Fibroblast of lung (primary cell): ENCODE measurements at places on chromosomes 1 and 21.

GRCh38 chr1:72891976-72892375 lies 609.6 kb upstream of the NEGR1 start:
- DNase-seq: peak; percentile 1

DNA sequence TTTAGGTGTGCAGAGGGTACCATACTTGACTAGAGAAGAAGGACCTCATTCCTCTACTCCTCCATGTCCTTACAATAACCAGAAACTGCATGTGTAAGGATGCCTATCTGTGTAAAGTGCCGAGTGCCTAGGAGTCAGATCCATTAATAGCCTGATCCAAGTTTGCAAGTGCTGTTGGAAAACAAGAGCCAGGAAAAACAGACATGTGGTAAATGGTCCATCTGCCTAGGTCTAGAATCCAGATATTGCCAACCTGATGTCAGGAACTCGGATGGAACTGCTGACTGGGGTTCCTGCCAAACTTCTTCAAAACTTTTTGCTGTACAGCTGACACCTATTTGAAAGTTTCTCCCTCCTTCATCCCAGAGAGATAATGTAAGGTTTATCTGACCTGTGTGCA lies 239.4 kb upstream of the CAMK1G start:
- DNase-seq: no peak

DNA sequence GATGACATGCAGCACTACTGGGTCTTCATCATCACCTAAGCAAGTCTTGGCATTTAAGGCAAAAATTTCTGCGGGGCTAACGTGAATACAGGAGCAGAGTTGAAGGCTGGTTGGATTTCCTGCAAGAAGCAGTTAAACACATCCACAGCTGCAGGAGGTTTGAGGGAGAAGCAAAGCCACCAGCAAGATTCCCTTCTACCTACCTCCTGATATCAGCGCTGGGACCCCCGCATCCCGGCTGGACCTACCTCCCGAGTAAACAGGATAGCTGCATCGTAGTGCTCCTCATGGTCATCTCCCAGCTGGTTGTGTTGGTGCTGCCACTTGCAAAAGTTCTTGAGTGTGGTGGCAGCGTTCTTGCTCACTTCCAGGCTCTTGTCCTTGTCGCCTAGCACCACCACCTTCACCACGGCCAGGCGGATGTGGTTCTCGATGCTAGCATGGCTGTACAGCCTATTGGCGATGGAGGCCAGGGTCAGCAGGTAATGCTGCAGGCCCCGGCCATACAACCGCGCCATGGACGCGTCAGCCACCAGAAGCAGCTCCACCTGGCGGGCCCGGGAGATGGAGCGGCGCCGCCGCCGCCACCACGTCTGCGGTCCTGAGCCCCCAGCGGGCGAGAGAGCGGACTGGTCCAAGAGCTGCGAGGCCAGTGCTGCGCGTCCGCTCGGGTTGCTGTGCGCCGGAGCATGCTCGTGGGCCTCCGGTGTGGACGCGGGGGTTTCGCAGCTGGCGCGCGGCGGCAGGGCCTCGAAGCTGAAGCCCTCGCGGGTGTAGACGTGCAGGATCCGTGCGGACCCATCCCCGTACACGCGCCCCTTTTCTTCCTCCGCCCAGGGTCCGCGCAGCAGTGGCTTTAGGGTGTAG lies 1.6 kb downstream of the ADAMTS5 start:
- DNase-seq: peak; percentile 16

DNA sequence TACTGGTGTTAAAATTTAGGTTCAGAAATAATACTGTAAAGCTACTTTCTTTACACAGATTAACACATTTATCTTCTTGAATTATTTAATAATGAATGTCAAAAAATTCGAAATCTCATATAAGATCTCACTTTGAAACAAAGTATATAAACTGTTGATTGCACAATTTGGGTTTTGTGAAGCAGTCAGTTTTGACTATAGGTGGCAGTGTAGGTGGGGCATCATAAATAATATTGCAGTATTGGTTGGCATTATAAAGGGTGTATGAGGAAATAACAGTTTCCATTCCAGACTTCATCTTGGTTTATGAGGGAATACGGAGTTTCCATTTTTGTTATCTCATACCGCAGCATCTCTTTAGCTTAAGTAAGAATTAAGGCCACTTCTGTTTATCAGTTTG lies 49.9 kb downstream of the SUCO start:
- DNase-seq: no peak

GRCh38 chr1:1132956-1133750 lies 17.3 kb upstream of the C1orf159 start:
- no peak for DNase-seq

DNA sequence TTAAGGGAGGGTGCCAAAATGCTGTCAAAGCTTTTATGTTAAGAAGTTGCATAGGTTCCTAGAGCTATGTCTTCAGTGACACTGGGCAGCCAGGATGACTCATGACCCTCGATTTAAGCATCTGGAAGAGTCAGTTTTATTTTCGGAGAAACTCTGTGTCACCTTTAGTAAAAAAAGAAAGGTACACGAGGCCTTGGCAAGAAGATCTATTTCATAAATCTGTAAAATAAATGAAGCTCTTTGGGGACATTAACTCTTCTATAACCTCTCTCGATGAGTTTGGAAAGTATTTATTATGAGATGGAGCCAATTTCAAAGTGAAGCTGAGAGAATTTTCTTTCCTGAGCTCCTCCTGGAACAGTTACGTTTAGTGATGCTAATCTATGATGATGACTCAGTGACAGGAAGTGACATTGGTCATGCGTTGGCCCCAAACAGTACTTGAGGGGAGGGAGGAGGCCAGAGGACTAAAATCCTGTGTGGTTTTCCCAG lies 156.5 kb downstream of the HLX start:
- peak; percentile 44 for DNase-seq

- DNase-seq: no peak
Observed at GRCh38 chr1:66731170-66731865, 20.9 kb upstream of the DYNLT5 start.

DNA sequence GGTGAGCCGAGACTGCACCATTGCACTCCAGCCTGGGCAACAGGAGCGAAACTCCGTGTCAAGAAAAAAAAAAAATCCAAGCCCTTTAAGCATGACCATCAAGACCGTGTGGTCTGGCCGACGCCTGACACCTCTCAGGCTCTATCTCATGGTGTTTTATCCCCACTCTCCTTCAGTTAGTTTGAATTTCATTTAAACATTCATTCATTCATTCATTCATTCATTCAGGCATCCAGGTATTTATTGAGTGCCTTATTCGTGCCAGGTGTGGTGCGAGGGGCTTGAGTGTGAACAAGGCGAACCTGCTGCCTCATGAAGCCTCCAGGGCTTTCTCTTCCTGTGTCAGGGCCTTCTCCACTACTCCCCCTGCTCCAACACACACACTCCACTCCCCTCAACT lies 22.6 kb upstream of the OPRD1 start:
- no peak for DNase-seq

DNA sequence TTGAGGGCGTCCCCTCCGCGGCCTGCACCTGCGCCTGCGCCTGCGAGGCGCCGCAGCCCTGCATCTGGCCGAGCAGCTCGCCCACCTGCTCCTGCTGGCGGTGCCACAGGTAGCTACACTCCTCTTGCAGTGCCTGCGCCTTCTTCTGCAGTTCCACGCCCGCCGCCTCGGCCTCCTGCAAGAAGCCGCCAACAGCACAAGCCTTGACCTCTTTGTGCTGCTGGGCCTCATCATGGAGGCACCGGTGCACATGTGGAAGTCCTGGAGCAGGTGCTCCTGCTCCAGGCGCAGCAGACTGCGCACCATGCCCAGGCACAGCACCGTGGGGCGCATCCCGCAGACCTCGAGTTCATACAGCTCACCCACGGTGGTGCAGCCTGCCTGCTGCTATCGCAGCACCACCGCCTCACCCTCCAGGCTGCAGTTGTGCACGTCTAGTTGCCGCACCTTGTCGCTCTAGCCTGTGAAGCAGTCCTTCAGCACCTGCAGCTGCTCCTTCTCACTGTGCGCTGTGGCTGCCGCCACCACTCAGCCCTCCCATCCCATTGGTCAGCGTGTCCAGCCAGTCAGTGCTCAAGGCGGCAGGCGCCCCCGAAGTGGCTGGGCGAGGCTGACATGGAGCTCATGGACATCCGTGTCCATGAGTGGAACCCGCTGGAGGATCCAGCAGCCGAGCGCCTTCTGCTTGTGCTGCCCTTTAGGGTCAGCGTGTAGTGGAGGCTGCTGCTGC lies 12.2 kb upstream of the CD2 start:
- DNase-seq: no peak

- DNase-seq: no peak
Observed at GRCh38 chr1:223732993-223733798, 20.9 kb downstream of the CAPN2 start.

- DNase-seq: peak; percentile 95
Observed at GRCh38 chr1:184299406-184299790, 87.4 kb upstream of the C1orf21 start.

GRCh38 chr21:46457801-46458314 lies 833 bp upstream of the DIP2A start:
- DNase-seq: peak; percentile 44

DNA sequence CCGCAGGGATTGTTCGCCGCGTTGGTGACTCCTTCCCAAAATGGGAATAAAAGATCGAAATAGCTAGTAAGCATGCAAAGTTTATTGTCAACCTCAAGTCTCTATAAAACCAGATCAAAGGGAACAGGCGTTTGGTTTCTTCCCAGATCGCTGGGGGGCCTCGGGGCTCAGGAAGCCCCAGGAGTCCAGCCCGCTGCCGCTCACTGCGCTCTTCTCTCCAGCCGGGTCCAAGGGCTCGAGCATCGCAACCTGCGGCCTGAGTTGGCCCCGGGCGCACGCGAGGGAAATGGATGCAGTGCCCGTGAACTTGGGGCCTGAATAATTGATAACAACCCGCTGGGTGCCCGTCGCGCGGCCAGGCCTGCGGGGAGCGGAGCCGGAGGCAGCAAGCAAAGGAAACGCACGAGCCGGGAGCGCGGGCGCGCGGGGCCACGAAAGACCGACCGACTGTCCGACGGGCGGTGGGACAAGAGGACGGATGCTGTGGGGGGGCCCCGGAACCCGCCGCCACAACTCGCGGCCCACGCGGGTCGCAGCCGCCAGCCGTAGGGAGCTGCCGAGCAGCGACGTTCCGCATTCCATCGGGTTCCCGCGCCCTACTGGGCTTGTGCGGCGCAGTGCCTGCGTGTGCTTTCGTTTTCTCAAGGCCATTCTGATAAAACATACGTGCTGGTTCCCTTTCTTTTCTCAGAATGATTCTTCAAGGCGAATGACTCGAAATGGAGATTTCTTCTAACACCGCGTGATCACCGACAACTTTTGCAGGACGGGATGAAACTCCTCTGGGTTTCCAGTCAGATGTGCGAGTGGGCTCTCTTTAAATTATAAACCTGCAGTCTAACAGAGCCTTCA lies 14.0 kb upstream of the ALX3 start:
- peak; percentile 43 for DNase-seq

GRCh38 chr1:153968000-153968363 lies 280 bp downstream of the CREB3L4 start:
- DNase-seq: no peak

GRCh38 chr21:15788847-15789523 lies 59.2 kb downstream of the USP25 start:
- DNase-seq: peak; percentile 70

- DNase-seq: no peak
Observed at GRCh38 chr1:174248041-174248440, 88.7 kb downstream of the RABGAP1L start.

GRCh38 chr1:2053217-2053616 lies 3.0 kb downstream of the PRKCZ start:
- DNase-seq: no peak

GRCh38 chr1:18409609-18410237 lies 71.0 kb upstream of the KLHDC7A start:
- DNase-seq: no peak

- no peak for DNase-seq
Observed at GRCh38 chr1:54497338-54497737, 50.7 kb upstream of the ACOT11 start.

DNA sequence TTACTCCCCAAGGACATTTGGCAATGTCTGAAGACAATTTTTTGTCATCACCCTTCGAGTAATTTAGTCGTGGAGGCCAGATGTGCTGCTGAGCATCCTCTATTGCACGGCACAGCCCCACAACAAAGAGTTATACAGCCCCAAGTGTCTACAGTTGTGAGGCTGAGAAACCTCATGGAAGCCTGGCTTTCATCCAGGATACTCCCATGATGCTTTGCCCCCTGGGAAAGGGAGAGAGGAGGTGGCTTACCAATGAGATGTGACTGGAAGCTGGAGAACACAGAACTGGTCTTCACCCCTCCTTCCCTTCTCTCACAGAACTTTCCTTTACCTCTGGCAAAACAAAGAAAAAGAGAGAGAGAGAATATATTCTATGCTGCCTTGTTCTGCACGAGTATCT lies 150.9 kb upstream of the VAMP3 start:
- DNase-seq: no peak

DNA sequence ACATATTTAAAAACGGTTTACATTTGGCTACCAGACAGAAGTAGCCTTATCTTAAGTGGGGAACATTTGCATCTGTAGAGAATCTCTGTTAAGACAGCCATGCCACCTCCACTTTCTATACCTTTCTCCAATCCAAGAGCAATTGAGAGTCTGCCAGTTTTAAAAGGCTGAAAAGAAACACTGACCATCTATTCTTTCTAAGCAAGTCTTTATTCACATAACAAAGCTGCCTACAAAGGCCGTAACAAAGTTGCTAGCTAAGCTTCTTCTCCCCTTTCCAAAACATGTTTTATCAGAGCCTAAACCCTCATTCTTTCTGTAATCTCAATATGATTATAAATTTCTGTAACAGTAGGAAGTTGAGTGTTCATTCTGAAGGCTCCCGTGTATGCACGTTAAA lies 1078.3 kb downstream of the NCAM2 start:
- no peak for DNase-seq

DNA sequence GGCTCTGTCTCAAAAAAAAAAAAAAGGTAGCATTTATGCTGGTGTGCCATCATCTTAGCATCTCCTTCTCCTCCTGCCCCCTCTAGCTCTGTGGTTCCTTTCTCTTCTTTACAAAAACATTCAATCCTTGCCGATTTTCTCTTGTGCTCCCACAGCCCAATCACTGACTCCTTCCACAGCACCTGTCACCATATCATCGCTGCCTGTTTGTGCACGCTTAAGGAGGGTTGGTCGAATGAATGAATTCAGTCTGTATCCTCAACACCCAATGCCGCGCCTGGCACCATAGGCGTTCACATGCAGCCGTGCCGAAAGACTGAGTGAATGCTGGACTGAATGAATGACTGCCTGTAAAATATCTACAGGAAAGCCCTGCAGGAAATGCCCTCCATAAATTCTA lies 7.9 kb downstream of the RNU5D-1 start:
- DNase-seq: no peak

DNA sequence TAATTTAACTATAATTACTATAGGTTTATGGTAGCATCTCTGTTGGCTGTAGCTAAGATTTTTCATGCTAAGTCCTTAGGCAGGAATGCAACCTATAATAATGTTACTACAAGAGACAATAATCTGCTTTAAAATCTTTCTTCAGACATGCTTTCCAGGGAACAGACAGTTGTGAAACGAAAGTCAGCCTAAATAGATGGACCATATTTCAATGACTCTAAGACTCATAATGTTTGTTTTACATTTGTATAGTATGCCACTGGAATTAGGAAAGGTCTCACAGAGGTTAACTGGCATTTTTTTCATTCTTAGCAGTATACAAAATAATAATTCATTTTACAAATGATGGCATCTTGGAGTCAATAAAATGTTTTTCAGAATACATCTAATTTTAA lies 8.1 kb downstream of the RERE start:
- DNase-seq: no peak

GRCh38 chr1:246785494-246786111 lies 61.4 kb downstream of the SCCPDH start:
- DNase-seq: no peak
